AG10803 (cell line): ENCODE measurements at places on chromosomes 6 and 20.

- peak; percentile 63 for DNase-seq
Measured at GRCh38 chr20:49575551-49576060, 7.7 kb upstream of the PTGIS start.

- peak; percentile 23 for DNase-seq
Measured at GRCh38 chr20:37693242-37693634, 592 bp upstream of the CTNNBL1 start.

DNA sequence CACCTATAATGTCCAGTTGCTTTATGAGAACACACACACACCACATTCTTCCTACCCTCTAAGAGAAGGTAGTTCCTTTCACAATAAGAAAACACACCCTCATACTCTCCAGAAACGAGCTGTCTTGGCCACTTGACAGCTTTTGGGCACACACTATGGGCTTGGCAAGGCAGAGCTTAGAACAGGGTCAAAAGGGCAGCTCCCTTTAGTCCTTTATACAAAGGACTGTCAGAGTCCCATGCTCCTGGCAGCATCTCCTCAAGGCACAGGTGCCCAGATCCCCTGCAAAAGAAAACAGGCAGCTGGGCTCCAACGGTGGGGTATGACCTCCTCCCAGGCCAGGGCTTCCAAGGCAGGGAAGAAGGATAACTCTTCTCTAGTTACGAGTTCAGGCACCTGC lies 4.9 kb upstream of the LYRM2 start:
- no peak for DNase-seq

DNA sequence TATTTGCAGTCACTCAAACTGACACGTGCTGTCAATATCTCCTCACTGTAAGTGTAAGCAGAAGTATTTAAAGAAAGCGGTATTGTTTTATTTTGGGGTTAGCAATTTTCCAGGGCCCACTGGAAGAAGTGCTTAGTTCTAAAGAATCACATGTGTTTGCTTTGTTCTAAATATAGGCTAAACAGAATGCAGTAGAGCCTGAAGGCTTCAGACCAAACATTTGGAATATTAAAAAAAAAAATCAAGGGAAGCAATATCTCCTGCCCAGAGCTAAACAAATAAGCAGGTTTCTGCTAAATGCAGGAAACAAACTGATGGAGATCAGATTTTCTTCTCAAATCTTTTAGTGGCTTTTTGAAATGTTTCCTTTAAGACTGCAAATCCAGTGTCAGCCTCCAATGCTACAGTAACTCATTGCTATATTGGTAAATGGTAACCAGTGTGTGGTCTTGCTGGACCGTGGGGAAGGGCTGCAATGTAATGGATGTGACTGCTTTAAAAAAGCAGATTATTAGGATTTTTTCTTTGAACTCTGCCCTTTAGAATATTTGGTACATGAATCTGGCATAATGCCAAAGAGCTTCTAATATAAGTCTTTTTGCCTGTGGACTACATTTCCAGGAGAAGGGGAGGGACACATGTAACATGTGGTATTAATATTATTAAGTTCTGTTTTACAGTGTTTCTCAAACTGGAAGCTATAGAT lies 317.1 kb upstream of the FERMT1 start:
- no peak for DNase-seq

DNA sequence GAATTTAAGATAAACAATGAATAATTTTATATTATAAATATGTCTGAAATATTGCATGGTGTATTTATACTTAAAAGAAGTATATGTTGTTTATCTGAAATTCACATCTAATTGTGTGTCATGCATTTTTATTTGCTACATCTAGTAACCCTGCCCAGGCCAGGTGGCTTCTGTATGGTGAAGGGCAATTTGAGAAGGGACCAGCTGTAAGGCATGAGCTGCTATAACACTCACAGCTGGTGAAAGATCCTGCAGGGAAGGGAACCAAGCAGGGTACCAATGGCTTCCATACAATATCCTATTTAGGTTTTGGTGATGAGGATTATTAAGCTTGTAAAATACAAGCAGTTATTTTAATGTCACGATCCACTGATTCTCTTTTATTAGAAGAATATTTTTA lies 921.8 kb upstream of the GJE1 start:
- no peak for DNase-seq

- DNase-seq = no peak
Measured at GRCh38 chr6:63734923-63735322, 99.3 kb downstream of the PHF3 start.

- no peak for DNase-seq
Measured at GRCh38 chr20:46350986-46351267, 42.6 kb upstream of the CDH22 start.

- DNase-seq = no peak
Measured at GRCh38 chr20:17928633-17929311, 39.8 kb downstream of the SNX5 start.
